ENCODE measurements at places on chromosomes 6 and 20. TPM values are rescaled to one million over a fixed set of nuclear protein-coding genes. Genes with fewer than 3 reads are reported as not detected.

GRCh38 chr6:19312241-19312978 is 524.8 kb upstream of the ID4 start:
- no peak for DNase-seq
- no peak overlapping the region for H3K27ac ChIP-seq
- no peak overlapping the region for H3K4me3 ChIP-seq
- H3K36me3 ChIP-seq, result no peaks in the 10 kb centered on the region
- no peaks in the 10 kb centered on the region for H3K27me3 ChIP-seq

- H3K4me3 ChIP-seq, result peak overlapping the region; percentile 95
- H3K27me3 ChIP-seq, result no peaks in the 10 kb centered on the region
- H3K36me3 ChIP-seq, result peaks cover 52% of the 10 kb centered on the region
- DNase-seq, result no peak
- peaks cover 74% of the 10 kb centered on the region for H3K4me1 ChIP-seq
- peak overlapping the region; percentile 100 for H3K27ac ChIP-seq
Measured at GRCh38 chr6:31354864-31355582, 2.0 kb downstream of the HLA-B start.

The BCAS1 gene
- total RNA-seq, result 1.3 TPM

The ZBTB9 gene
- 12.5 TPM for total RNA-seq

The KIF6 gene
- not detected for total RNA-seq

The PPP1R16B gene
- total RNA-seq, result 99.3 TPM

The CST2 gene
- total RNA-seq, result not detected

- peak overlapping the region; percentile 69 for H3K27ac ChIP-seq
- no peak for DNase-seq
- peak overlapping the region; percentile 87 for H3K4me3 ChIP-seq
- no peaks in the 10 kb centered on the region for H3K36me3 ChIP-seq
- H3K27me3 ChIP-seq, result peaks cover 2% of the 10 kb centered on the region
Measured at GRCh38 chr6:3163248-3163594, 5.9 kb upstream of the TUBB2A start.

The HIVEP2 gene
- 22.2 TPM for total RNA-seq

The MEI4 gene
- not detected for total RNA-seq

Data from activated B cell treated with CpG ODN at 0.5 μM for 24 hours (primary cell).